BJ (cell line): ENCODE measurements at places on chromosomes 12 and 14. TPM values are rescaled to one million over a fixed set of nuclear protein-coding genes. Genes with fewer than 3 reads are reported as not detected.

The PALS1 gene
- polyA plus RNA-seq = 9.3 and 17.5 TPM in 2 replicates

The ARHGEF40 gene
- 40.4 and 62.7 TPM in 2 replicates for polyA plus RNA-seq

The DHRS4L2 gene
- polyA plus RNA-seq = 12.5 and 15.0 TPM in 2 replicates

The KLRK1 gene
- polyA plus RNA-seq = not detected in 2 replicates

The PDZRN4 gene
- not detected in 2 replicates for polyA plus RNA-seq

The MORN3 gene
- polyA plus RNA-seq = 0.28 and 0.39 TPM in 2 replicates

The RTL1 gene
- not detected in 2 replicates for polyA plus RNA-seq

The CHGA gene
- not detected in 2 replicates for polyA plus RNA-seq

The ESR2 gene
- not detected in 2 replicates for polyA plus RNA-seq

The VASH1 gene
- 3.3 and 4.0 TPM in 2 replicates for polyA plus RNA-seq

The ARHGAP9 gene
- polyA plus RNA-seq = 0.98 and 1.0 TPM in 2 replicates

The OTX2 gene
- polyA plus RNA-seq = not detected in 2 replicates

The TRPV4 gene
- 7.4 and 13.4 TPM in 2 replicates for polyA plus RNA-seq

The CELA1 gene
- not detected in 2 replicates for polyA plus RNA-seq

The NANOG gene
- not detected in 2 replicates for polyA plus RNA-seq

The MMP17 gene
- 12.7 and 13.7 TPM in 2 replicates for polyA plus RNA-seq

The BATF gene
- not detected in 2 replicates for polyA plus RNA-seq
